ENCODE measurements at places on chromosomes 11 and 22.

DNA sequence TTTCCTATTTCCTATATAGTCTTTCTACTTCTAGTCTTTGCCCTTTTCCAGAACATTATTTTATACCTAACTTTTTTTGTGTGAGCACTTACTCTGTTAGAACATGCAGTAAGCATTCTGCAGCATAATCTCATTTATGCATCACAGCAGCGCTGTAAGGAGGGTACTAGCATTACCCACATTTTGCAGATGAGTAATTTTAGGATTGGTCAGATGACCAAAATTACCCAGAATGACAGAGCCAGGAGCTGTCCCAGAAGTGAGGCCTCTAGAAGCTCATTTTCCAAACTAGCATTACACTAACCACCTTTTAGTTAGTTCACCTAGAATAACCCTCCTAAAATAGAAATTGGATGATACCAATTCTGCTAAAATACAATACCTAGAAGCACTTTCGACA lies 47.1 kb upstream of the ARHGAP32 start:
- DNase-seq = no peak

GRCh38 chr22:46758121-46758520 lies 4.3 kb upstream of the TBC1D22A start:
- no peak for DNase-seq

DNA sequence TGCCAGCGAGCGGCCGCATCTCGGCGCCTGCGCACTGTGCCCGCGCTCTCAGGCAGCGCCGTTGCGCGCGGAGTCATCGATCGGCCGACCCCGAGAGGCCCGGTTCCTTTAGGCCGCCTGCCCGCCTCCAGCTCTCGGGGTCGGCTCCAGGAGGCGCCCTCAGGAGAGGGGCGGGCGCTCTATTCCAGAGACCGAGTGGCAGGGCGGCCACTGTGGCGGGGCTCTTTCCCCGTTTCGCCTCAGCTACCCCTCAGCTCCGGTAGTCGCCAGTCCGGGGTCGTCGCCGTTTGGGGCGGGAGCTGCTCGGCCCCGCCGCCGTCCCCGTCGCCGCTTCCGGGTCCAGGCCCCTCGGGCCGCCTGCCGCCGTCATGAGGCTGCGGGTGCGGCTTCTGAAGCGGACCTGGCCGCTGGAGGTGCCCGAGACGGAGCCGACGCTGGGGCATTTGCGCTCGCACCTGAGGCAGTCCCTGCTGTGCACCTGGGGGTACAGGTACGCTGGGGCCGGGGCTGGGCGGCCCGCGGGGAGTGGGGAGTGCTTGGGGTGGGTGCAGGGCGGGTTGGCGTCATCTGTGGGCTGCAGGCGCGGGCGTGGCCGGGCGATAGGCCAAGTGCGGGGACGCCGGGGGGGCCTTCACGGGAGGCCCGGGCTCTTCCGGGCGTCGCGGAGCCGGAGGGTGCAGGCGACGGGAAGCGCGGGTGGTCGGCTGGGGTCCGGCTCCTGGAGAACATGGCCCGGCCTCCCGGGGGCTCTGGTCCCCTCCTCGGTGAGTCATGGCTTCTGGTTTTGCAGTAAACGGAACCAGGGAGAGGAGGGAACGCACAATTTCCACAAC lies at the start of gene FBXO7:
Gene FBXO7 (plus strand): TSS at position 177 of the 833 bp plus-strand sequence. CDS start 192 bp downstream, at position 369.
- DNase-seq = peak; percentile 79

DNA sequence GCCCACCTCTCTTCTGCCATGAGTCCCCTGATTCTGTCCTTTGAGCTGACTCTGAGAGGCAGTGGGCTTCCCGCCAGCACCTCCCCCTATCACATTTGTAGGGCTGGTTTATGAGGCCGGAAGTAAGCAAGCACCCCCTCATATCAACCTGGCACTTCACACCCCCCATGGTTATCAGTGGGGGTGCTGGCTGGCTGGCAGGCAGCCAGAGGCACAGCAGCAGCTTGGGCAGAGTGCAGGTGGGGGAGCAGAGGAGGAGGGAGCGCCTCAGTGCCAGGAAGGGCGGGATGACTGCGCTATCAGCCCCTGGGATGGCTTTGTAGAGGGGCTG lies 22.9 kb upstream of the CHRM4 start:
- DNase-seq = no peak

GRCh38 chr22:27752141-27752540 lies 49.4 kb downstream of the MN1 start:
- no peak for DNase-seq

DNA sequence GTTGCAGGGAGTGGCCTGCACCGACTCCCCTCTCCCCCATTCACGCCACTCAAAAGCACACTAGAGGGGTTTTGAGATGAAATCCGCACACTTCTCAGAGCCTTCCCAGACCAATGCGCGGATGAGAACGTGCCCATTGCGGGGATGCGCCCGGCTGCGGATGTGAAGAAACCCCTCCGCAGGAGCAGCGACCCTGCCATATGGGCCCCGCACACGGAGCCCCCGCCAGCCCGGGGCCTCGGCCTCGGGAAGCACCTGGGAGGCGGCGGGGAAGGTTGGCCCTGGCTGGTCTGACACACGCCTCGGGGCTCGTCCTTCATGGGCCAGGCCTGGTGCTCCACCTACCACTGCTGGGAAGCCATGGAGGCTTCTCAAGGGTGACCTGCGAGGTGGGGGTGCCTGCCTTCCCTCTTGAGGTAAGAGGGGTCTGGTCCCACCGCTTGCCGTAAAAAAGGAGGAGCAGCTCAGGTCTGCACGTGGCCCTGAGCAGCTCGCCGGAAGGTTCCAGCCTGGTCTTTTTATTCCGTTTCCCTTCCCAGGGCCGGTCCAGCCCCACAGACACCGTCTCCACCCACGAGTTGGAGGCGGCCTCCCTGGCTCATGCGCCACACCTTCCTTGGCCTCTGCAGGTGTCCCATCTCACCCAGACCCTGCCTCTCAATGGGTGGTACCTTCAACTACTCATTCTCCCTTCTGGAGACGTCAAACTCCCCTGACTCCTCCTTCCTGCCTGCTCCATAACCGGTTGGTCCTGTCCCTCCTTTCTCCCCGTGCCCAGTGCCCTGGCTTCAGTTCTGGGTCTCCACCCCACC lies 39.4 kb downstream of the TRMU start:
- no peak for DNase-seq

DNA sequence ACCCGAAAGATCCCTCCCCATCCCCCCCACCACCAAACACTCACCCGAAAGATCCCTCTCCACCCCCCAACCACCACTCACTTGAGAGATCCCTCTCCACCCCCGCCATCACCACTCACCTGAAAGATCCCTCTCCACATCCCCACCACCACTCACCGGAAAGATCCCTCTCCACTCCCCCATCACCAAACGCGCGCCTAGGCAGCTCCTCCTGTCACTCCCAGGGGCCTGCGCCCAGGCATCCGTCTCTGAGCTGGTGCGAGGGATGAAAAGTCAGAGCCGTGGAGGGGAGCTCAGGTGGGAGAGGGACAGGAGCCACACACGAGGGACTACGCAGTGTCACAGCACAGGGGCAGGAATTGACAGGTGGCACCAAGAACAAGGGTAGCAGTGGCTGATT lies 11.5 kb downstream of the KIAA0930 start:
- DNase-seq = no peak

DNA sequence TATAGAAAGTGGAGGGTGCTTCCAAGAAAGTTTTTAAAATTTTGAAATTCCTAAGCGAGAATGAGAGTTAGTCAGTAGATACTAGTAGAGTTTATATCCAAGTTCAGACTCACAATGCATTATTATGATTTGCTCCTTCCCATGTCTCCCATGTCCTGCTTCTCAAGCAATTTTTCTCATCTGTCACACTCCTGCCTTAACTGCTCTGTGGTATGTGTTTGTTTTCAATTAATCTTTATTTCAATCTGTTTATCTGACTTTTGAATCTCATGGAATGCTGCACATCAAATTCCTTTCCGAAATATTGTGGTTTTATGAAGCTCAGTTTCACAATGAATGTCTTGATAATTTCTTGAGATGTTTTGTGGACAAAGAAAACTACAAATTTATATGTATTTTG lies 18.1 kb downstream of the THY1 start:
- no peak for DNase-seq

GRCh38 chr11:96125400-96125799 lies 201.5 kb upstream of the MTMR2 start:
- no peak for DNase-seq

- no peak for DNase-seq
Measured at GRCh38 chr11:61569701-61570100, 11.2 kb downstream of the SYT7 start.

DNA sequence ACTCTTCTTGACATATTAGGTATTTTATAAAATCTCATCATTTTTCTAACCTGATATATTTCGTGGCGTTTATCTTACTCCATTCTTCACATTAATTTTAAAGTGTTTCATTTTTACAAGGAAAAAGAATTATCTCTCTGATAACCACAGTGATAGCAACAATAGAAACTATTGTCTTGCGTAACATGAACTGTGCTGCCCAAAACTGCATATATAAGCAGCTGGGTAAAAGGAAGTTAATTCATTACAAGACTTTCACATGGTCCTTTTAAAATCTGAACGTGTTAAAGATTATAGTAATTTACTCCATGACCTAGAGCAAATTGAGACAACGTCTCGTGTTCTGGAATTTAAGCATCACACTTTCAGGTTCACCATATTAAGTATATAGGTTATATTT lies 210.4 kb upstream of the GRIA4 start:
- no peak for DNase-seq

DNA sequence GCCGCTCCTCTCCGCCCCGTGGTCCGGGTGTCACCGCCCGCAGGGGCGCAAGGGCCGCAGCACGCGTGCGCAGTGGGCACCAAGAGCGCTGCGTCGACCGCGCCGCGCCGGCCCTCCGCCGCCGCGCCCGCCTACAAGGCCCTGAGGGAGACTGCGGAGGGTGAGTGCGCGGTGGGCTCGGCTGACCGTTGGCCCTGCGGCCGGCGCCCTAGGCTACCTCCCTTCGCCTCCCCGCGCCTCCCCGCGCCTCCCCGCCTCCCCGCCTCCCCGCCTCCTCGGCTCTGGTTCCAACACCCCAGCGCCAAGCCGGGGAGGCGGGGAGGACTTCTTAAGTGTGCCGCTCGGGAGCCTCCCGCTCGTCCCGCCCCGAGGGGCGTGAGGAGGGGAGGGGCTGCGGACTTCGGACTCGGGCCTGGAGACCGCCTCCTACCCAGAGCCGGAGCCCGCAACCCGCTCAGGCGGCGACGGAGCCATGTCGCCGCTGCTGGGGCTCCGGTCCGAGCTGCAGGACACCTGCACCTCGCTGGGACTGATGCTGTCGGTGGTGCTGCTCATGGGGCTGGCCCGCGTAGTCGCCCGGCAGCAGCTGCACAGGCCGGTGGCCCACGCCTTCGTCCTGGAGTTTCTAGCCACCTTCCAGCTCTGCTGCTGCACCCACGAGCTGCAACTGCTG lies at the start of gene AQP11:
Gene AQP11 (plus strand): TSS at position 433 of the 673 bp plus-strand sequence. CDS start 40 bp downstream, at position 473.
- peak; percentile 85 for DNase-seq

GRCh38 chr11:117882311-117882905 lies 6.0 kb upstream of the FXYD6 start:
- no peak for DNase-seq

DNA sequence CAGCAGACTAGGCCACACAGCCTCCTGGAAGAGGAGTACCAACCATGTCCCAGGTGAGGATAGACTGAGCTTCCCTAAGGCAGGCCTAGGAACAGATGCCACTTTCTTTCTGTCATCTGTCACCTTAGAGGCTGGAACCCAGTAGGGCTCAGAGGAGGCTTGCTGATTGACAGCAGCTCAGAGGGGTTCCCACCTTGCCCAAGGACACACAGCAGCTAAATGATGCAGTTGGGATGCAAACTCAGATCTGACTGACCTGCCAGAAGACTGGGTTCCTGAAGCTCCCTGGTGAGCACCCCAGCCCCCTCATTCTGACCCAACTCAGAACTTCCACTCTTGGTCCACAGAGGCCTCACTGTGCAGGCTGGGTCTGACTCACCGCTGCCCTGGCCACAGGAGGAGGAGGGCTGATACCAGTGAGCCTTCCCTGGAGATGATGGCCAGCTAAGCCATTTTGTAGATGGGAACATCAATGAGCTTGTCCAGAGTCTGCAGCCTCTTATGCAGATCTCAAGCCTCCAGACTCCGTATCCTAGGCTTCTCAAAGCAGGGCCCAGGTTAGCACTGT lies 14.0 kb downstream of the CAPN5 start:
- no peak for DNase-seq

DNA sequence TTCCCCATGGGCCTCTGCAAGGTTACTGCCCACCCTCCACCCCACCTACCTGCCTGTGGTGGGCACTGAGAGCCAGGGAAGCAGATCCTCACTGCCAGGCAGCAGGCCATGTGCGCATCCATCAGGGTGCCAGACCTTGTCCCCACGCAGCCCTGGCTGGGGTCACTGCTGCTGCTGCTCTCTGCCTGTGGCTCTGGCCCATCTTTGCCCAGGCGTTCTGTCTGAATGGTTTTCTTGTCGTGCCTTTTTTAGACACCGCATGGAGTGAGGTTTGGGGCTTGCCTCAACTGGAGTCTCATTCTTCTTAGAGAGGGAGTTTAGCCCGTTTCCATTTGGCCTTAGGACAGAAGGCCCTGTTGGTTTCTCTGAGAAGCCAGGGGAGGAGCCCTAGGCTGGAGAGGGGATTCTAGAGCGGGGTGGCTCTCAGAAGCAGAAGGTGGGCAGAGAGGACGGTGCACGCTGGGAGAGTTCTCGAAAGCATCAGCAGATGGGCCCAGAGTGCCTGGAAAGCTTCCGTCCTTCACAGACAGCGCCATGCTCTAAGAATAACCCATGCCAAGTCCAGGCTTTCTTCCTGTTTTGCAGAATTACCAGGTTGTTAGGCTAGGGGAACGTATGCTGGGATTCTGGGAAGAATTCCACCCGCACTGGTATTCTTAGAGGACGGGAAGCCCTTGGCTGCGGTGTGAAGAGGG lies 8.1 kb downstream of the TANGO2 start:
- no peak for DNase-seq

- peak; percentile 76 for DNase-seq
Measured at GRCh38 chr22:20423906-20424551, 13.6 kb downstream of the SCARF2 start.

DNA sequence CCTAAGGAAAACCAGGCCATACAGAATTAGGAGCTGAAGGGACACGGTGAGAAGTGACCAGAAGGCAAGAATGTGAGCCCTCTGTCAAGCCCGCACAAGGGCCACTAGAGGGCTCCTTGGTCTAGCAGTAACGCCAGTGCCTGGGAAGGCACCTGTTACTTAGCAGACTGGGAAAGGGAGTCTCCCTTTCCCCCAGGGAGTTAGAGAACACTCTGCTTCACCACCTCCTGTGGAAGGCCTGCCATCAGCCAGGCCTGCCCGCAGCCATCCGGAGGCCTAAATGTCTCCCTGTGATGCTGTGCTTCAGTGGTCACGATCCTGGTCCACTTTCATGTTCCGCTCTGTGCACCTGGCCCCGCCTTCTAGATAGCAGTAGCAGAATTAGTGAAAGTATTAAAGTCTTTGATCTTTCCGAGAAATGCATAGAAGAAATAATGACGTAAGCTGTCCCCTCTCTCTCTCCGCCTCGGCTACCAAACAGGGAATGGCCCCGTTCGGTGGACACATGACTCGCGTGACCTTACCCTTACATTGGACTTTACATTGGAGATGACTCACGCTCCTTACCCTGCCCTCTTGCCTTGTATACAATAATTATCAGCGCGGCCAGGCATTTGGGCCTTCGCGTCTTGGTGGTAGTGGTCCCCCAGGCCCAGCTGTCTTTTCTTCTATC lies 10.7 kb upstream of the GSTP1 start:
- DNase-seq = no peak
